Endodermal cell (in vitro differentiated cells): ENCODE measurements at places on chromosomes 7 and 10. TPM values are rescaled to one million over a fixed set of nuclear protein-coding genes. Genes with fewer than 3 reads are reported as not detected.

The NKX2-3 gene
- not detected in 3 replicates for total RNA-seq

The WDR11 gene
- 71.0 to 85.8 TPM (median 79.6 TPM) in 3 replicates for total RNA-seq

The NEUROD6 gene
- not detected in 2 replicates for total RNA-seq

The PNLIP gene
- total RNA-seq, result not detected in 3 replicates

The AVPI1 gene
- total RNA-seq, result 4.3 to 6.1 TPM (median 4.7 TPM) in 3 replicates

The TWIST1 gene
- 0.46 to 1.7 TPM (median 1.7 TPM) in 3 replicates for total RNA-seq

The MACROH2A2 gene
- 165 and 177 TPM in 2 replicates for total RNA-seq

The NPY gene
- not detected in 2 replicates for total RNA-seq

The VENTX gene
- 11.5 and 14.2 TPM in 2 replicates for total RNA-seq

- no peak overlapping the region for H3K27ac ChIP-seq
- H3K4me3 ChIP-seq, result no peak overlapping the region
- no peaks in the 10 kb centered on the region for H3K36me3 ChIP-seq
- H3K27me3 ChIP-seq, result no peaks in the 10 kb centered on the region
- DNase-seq, result peak; percentile 22
Observed at GRCh38 chr10:78348411-78349164, 314.9 kb downstream of the RPS24 start.

DNA sequence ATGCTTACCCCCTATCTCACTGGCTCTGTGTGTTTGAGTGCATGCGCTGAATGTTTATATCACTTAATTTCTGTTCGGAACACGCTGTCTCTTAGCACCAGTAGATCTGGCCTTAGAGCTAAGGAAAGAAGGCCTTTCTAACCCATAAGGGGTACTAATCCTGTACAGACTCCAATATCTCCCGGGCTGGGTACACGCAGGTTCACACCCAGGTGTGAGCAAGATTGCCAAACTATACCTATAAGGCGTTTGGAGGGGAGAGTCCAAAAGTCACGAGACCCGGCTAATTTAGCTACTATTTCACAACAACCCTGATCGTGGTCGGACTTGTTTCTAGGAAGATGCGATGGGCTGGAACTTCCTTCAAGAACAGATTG is 727 bp upstream of the PDSS1 start:
- peak overlapping the region; percentile 88 for H3K4me3 ChIP-seq
- H3K36me3 ChIP-seq, result peaks cover 11% of the 10 kb centered on the region
- H3K27me3 ChIP-seq, result no peaks in the 10 kb centered on the region
- H3K27ac ChIP-seq, result no peak overlapping the region

DNA sequence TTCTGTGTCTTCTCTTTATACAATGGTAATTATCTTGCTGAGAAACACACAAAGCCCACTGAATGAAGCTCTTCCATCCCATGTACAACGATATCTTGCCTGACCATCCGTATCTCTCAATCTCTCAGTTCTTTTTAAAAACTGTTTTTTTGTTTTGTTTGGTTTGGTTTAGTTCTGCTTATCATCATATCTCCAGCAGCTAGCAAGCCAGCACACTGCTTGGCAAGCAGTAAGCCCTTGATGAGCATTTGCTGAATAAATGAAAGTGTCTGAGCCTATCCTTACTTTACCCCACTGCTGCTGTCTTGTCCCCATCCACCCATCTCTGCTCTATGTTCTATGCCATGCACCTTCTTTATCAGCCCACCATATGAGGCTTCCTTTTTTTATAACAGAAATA is 34.2 kb downstream of the ITGB1 start:
- no peak for DNase-seq
- H3K27ac ChIP-seq, result no peak overlapping the region
- no peaks in the 10 kb centered on the region for H3K4me1 ChIP-seq
- peaks cover 97% of the 10 kb centered on the region for H3K36me3 ChIP-seq

- no peaks in the 10 kb centered on the region for H3K27me3 ChIP-seq
- no peaks in the 10 kb centered on the region for H3K36me3 ChIP-seq
- H3K27ac ChIP-seq, result no peak overlapping the region
- H3K4me1 ChIP-seq, result no peaks in the 10 kb centered on the region
- H3K4me3 ChIP-seq, result no peak overlapping the region
Observed at GRCh38 chr7:6718124-6718523, 11.4 kb upstream of the ZNF12 start.

GRCh38 chr10:98376485-98376884 is 38.5 kb downstream of the PYROXD2 start:
- H3K4me1 ChIP-seq, result peaks cover 9% of the 10 kb centered on the region
- H3K4me3 ChIP-seq, result no peak overlapping the region
- H3K27ac ChIP-seq, result no peak overlapping the region
- no peak for DNase-seq

- no peaks in the 10 kb centered on the region for H3K36me3 ChIP-seq
- no peak overlapping the region for H3K4me3 ChIP-seq
- no peaks in the 10 kb centered on the region for H3K27me3 ChIP-seq
- peak; percentile 41 for DNase-seq
- H3K4me1 ChIP-seq, result peaks cover 19% of the 10 kb centered on the region
Observed at GRCh38 chr10:5478694-5479305, 20.6 kb downstream of the CALML5 start.

- H3K27ac ChIP-seq, result no peak overlapping the region
- H3K36me3 ChIP-seq, result no peaks in the 10 kb centered on the region
- no peaks in the 10 kb centered on the region for H3K27me3 ChIP-seq
- H3K4me1 ChIP-seq, result no peaks in the 10 kb centered on the region
Observed at GRCh38 chr7:51878865-51879264, 562.3 kb upstream of the COBL start.

DNA sequence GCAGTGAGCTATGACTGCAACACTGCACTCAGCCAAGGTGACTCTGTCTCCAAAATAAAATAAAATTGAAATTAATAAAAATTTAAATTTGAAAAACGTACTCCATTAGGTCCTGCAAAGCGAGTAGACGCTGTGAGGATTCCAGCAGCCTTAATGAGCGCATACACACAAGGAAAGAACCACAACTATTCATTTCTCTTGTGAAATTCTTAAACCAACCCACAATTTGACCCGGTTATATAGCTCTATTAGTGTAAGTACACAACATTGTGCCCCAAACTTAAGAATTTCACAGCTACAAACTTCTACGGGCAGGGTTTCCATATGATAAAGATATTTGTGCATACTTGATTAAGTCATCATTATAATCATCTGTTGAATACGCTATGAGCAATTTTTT is 84.4 kb downstream of the PARD3 start:
- no peak overlapping the region for H3K4me3 ChIP-seq
- H3K36me3 ChIP-seq, result no peaks in the 10 kb centered on the region
- no peak overlapping the region for H3K27ac ChIP-seq
- no peak for DNase-seq

- no peaks in the 10 kb centered on the region for H3K4me1 ChIP-seq
- peak overlapping the region; percentile 97 for H3K27ac ChIP-seq
- H3K36me3 ChIP-seq, result peaks cover 5% of the 10 kb centered on the region
- H3K4me3 ChIP-seq, result peak overlapping the region; percentile 97
Observed at GRCh38 chr10:63268798-63269503, 135.8 kb downstream of the NRBF2 start.

DNA sequence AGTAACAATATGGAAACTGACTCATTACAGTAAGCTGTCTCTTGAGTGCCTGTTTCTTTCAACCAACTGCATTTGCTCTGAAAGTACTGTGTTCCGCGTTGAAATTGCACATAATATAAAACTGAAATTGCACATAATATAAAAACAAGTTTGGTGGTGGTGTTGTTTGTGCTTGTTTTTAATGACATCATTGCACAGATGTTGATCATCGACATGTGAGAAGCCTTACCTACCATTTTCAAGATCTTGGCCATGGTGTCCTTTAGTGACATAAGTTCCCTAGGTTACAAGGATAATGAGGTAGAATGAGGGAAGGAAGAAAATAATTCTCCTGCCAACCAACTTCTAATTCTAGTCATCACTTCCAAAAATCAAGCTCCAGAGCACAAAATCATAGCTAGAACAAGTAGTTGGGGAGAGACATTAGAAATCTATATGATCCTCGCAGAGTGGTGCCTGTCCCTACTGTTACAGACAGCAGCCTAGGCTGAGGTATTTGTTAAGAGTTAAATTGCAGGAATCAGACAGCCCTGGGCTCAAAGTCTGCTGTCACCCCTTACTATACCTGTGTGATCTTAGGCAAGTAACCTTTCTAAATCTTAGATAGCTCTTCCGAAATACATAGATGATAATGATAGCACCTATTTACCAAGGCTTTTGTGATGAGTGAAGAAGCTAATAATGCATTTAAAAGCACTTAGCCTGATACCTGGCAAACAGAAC is 29.3 kb downstream of the DOCK4 start:
- H3K4me3 ChIP-seq, result no peak overlapping the region
- H3K27ac ChIP-seq, result no peak overlapping the region
- DNase-seq, result no peak
- H3K27me3 ChIP-seq, result no peaks in the 10 kb centered on the region
- no peaks in the 10 kb centered on the region for H3K4me1 ChIP-seq
- no peaks in the 10 kb centered on the region for H3K36me3 ChIP-seq

DNA sequence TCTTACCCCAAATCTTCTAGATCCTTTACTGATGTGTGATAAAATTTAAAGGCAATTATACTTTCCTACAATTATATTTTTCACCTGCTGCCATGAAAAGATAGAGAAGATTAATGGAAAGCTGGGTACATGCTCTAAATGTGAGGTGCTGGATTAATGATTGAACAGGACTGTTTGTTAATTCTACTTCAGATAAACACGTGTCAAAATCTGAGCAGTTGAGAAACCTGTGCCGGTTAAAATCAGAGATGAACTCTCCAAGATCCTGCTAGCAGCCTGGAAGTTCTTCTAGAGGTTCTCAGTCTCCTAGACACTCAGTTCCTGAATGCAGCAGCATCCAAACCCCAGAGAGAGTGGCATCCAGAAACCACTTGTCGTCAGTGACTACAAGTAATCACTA is 69.2 kb downstream of the INHBA start:
- H3K4me3 ChIP-seq, result no peak overlapping the region
- no peak for DNase-seq
- no peak overlapping the region for H3K27ac ChIP-seq
- H3K36me3 ChIP-seq, result no peaks in the 10 kb centered on the region
- H3K4me1 ChIP-seq, result no peaks in the 10 kb centered on the region
- no peaks in the 10 kb centered on the region for H3K27me3 ChIP-seq

GRCh38 chr10:122953902-122954730 is at the start of gene C10orf88:
TSS of gene C10orf88 (minus strand) at chr10:122954227. CDS start at chr10:122954178, 49 bp downstream.
- H3K4me1 ChIP-seq, result no peaks in the 10 kb centered on the region
- H3K27me3 ChIP-seq, result peaks cover 25% of the 10 kb centered on the region
- H3K36me3 ChIP-seq, result peaks cover 12% of the 10 kb centered on the region

- H3K4me3 ChIP-seq, result no peak overlapping the region
- peaks cover 3% of the 10 kb centered on the region for H3K27me3 ChIP-seq
- no peak overlapping the region for H3K27ac ChIP-seq
- no peaks in the 10 kb centered on the region for H3K36me3 ChIP-seq
Observed at GRCh38 chr10:78307576-78307975, 273.9 kb downstream of the RPS24 start.

DNA sequence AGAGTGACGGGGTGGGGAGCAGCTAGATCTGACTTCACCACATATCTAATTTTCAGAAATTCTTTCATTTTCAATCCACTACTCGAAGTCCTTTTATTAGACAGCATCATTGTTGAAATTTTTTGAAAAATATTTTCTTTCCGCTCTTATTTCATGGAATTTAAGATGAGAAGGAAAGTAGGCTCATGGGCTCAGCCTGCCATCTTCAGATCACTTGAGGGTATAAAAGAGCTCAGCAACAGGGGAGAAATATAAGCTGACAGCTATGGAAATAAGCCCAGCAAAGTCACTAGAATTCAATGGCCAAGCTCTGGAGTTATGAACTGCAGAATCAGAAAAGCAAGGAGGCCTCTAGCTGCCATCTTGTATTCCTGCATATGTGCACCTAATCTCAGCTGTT is 389.1 kb downstream of the XPNPEP1 start:
- no peak overlapping the region for H3K4me3 ChIP-seq
- no peaks in the 10 kb centered on the region for H3K36me3 ChIP-seq
- H3K4me1 ChIP-seq, result no peaks in the 10 kb centered on the region
- no peak for DNase-seq
- no peak overlapping the region for H3K27ac ChIP-seq
- H3K27me3 ChIP-seq, result no peaks in the 10 kb centered on the region

GRCh38 chr7:40231796-40232195 is 97.0 kb downstream of the SUGCT start:
- no peak overlapping the region for H3K27ac ChIP-seq
- DNase-seq, result no peak
- H3K27me3 ChIP-seq, result no peaks in the 10 kb centered on the region
- no peaks in the 10 kb centered on the region for H3K4me1 ChIP-seq
- H3K4me3 ChIP-seq, result no peak overlapping the region

DNA sequence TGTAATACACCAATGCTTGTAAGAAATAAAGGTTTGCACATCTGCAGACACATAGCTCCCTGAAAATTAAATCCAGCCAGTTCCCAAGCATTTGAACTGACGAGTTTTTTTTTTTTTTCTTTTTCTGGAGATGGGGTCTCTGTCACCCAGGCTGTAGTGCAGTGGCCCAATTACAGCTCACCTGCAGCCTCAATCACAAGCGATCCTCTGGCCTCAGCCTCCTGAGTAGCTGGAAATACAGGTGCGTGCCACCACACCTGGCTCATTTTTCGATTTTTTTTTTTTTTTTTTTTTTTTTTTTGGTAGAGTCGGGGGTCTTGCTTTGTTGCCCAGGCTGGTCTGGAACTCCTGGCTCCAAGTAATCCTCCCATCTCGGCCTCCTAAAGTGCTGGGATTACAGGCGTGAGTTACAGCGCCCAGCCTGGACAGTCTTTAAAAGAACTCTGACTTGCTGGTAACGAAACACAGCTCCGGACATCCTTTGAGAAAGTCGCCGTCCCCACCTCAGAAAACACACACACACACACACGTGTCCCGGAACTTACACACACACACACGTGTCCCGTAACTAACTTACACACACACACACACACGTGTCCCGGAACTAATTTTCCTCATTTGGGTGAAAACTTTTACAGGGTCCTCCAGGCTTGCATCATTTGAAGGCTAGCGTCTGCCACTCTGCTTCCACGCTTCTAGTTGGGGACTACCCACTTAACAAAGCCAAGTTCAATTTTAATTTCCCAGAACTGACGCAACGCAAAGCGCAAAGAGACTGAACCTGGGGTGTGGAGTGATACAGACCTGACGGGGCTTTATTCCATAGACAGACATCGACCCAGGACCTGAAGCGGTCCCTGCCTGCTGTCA is 18.6 kb downstream of the OCM2 start:
- H3K27me3 ChIP-seq, result no peaks in the 10 kb centered on the region
- peak overlapping the region; percentile 95 for H3K4me3 ChIP-seq
- no peak for DNase-seq
- H3K36me3 ChIP-seq, result peaks cover 16% of the 10 kb centered on the region
